ENCODE measurements at places on chromosomes 16 and 17. TPM values are rescaled to one million over a fixed set of nuclear protein-coding genes. Genes with fewer than 3 reads are reported as not detected.

The HOXB6 gene
- not detected for total RNA-seq

The SEPTIN12 gene
- not detected for total RNA-seq

The LONP2 gene
- total RNA-seq, result 102 TPM

The ABCC12 gene
- total RNA-seq, result not detected

The KCNJ18 gene
- total RNA-seq, result not detected

The DHRS7C gene
- total RNA-seq, result 1.7 TPM
